ENCODE measurements at places on chromosomes 16 and 17.

GRCh38 chr16:50517450-50518252 is 30.5 kb upstream of the NKD1 start:
- no peak for DNase-seq

DNA sequence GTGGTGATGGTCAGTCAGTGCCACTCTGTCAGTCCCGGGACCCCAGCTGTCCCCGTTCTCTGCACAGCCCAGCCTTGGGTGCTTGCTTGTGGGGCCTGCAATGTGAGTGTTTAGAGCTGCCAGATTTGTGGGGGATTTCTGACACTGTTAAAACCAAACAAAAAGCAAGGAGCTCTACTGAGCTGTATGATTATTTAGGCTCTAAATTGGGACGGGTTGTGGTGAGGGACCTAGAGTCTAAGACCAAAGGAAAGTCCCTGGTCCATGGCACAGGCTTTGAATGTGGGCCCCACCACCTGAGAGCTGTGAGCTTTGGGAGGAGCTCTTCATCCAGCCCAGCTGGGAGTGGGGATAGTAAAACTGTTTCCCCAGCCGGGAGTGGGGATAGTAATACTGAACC is 63.3 kb downstream of the KSR1 start:
- no peak for DNase-seq

- no peak for DNase-seq
Observed at GRCh38 chr16:88939245-88939971, 37.6 kb downstream of the CBFA2T3 start.

DNA sequence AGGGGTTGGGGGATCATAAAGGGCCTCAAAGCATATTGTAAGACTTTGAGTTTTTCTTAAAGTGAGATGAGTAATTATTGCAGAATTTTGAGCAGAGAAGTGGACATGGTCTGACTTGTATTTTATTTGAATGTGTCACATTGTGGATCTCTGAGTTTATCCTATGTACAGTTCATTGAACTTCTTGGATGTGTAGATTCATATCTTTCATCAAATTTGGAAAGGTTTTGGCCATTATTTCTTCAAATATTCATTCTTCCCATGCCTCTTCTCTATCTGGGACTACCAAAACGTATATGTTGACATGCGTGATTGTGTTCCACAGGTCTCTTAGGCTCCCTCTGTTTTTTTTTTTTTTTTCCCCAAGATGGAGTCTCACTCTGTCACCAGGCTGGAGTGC is 14.3 kb upstream of the DLX3 start:
- no peak for DNase-seq

GRCh38 chr17:46152423-46152822 is 40.8 kb downstream of the KANSL1 start:
- no peak for DNase-seq

DNA sequence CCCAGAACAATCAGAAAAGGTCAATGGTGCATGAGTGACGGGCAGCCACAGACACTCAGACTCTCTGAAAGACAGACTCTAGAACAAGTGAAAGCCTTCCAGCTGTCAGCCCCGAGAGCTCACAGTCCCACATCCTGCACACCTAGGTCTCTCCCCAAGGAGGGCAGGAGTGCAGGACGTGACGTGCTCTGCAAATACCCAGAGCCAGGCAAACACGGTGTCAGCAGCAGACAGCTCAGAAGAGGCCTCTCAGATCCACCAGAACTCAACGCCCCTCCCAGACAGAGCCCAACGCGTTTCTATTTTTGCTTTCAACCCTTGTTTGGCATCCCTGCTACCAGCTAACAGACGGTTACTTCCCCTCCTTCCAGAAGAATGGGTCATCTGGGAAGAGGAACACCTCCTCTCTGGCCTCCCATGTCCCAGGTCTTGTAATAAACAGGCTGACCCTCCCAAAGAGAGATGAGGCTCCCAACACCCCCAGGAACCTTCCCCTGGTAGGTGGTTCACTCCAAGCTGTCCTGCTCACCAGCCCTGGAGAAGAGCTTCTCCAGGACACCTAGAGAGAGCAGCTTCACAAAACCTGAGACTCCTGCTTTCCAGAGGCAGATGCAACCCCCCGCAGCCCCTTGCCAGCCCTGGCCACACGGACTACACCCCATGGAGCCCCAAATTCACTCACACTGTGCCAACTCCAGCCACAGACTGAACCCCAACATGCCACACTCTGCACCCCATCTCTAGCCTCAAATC is 7.6 kb downstream of the PITPNM3 start:
- DNase-seq = no peak

- DNase-seq = no peak
Observed at GRCh38 chr16:12253731-12254130, 277.2 kb downstream of the SNX29 start.

GRCh38 chr16:86821895-86822294 is 243.5 kb downstream of the FOXL1 start:
- DNase-seq = no peak
